ENCODE measurements at places on chromosomes 3 and 15.

DNA sequence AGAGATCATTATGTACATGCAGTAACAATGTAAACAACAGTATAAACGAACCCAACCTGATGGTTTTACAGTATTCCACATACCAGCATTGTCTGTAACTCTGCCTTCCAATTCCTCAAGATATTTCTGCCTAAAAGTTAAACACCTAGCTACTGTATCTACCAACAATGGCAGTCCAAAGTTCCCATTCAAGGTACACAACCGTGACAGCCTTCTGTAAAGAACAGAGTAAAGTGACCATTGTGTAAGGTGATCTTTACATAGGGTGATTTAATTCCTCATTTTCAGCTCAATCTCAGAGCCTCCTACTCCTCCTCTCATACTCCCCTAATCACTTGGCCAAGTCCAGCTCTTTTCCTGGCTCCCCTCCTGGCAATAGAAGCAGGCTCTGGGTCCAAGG is 10.4 kb downstream of the SECISBP2L start:
- no peak overlapping the region for H3K27ac ChIP-seq
- H3K27me3 ChIP-seq = no peaks in the 10 kb centered on the region
- peaks cover 13% of the 10 kb centered on the region for H3K4me1 ChIP-seq
- no peak for DNase-seq

- H3K4me3 ChIP-seq = no peak overlapping the region
- peaks cover 37% of the 10 kb centered on the region for H3K4me1 ChIP-seq
- peaks cover 7% of the 10 kb centered on the region for H3K27me3 ChIP-seq
- DNase-seq = no peak
- H3K27ac ChIP-seq = no peak overlapping the region
Observed at GRCh38 chr3:188719545-188719944, 452.2 kb upstream of the TPRG1 start.

DNA sequence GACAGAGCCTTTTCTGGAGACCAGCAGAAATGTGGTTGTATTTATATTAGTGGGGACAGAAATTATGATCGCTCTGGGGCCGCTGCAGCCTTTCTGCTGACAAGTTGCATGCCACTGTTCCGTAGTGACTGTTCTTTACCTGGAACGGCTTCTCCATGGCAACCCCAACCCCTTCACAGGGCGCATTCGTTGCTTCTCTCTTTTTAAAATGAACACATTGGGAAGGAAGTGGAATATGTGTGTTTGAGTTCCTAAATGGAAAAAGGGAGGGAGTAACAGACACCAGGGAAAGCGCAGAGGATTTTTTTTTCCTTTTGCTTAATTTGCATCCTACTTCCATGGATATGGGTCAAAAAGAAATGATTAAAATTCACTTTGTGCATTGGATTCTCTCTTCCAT is 482.0 kb upstream of the SUCLG2 start:
- peaks cover 2% of the 10 kb centered on the region for H3K36me3 ChIP-seq
- DNase-seq = no peak
- no peak overlapping the region for H3K4me3 ChIP-seq
- no peak overlapping the region for H3K27ac ChIP-seq
- H3K27me3 ChIP-seq = no peaks in the 10 kb centered on the region

DNA sequence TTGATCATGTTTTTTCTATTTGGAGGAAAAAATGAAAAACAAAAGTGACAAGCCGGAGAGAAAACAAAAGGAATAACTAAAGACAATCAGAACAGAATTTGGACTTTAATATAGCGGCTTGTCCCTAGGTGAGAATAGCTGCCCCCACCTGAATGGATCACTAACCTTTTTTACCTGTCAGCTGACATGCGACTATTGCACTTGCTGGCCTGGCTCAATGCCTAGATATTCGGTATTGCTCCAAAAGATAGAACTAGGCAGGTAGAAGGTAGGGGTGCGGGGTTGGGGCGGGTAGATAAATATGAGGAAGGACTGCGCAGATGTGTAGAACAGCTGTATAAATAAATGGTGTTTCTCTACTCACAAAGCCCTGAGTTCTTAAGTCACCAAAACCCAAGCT is 650 bp upstream of the MORC1 start:
- no peaks in the 10 kb centered on the region for H3K4me1 ChIP-seq
- no peak overlapping the region for H3K27ac ChIP-seq
- H3K36me3 ChIP-seq = peaks cover 2% of the 10 kb centered on the region
- no peak overlapping the region for H3K4me3 ChIP-seq

DNA sequence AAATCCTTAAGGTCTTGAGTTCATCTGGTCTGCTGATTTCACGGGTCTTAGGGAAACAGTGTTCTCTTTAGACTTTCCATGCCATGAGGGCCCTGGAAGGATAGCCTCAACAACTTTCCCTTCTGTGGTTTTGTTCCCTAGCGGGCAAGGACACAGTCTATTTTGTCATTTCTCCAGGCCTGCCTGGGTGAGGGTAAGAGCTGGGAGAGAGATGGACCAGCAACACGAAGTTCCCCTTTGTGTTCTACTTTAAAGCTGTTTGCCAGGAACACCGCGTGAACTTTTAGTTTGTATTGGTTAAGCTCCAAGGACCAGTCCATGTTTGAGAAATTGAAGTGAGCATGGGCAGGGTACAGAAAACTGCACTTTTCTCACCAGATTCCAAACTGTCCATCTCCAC is 20.9 kb downstream of the ST3GAL6 start:
- H3K4me1 ChIP-seq = peaks cover under 1% of the 10 kb centered on the region
- no peak overlapping the region for H3K4me3 ChIP-seq
- DNase-seq = no peak
- H3K27me3 ChIP-seq = peaks cover 7% of the 10 kb centered on the region
- no peaks in the 10 kb centered on the region for H3K36me3 ChIP-seq
- no peak overlapping the region for H3K27ac ChIP-seq

GRCh38 chr15:69824877-69825406 is 272.8 kb downstream of the TLE3 start:
- H3K27ac ChIP-seq = no peak overlapping the region
- H3K27me3 ChIP-seq = no peaks in the 10 kb centered on the region
- no peaks in the 10 kb centered on the region for H3K4me1 ChIP-seq
- no peaks in the 10 kb centered on the region for H3K36me3 ChIP-seq

DNA sequence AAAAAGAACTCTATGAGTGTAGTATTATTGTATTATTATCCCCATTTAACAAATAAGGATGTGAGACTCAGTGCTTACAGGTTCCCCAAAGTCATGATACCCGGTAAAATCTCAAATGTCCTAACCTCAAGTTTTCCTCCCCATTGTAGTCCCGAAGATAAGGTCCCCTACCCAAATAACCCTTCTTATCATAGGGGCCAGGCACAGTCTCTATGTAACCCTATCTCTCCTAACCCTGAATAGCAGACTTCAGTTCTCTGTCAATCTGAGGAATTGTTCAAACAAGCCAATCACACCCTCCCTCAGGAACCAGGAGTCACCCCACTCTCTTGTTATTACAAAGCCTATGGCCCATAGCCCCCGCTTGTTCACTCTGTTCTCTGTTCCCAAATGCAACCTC is 10.5 kb upstream of the SUSD5 start:
- no peaks in the 10 kb centered on the region for H3K36me3 ChIP-seq
- peaks cover 15% of the 10 kb centered on the region for H3K27me3 ChIP-seq
- H3K4me1 ChIP-seq = no peaks in the 10 kb centered on the region

GRCh38 chr3:54835701-54836100 is 92.2 kb downstream of the LRTM1 start:
- H3K27ac ChIP-seq = no peak overlapping the region
- H3K4me3 ChIP-seq = no peak overlapping the region
- H3K27me3 ChIP-seq = no peaks in the 10 kb centered on the region
- DNase-seq = no peak
- H3K36me3 ChIP-seq = no peaks in the 10 kb centered on the region
- H3K4me1 ChIP-seq = no peaks in the 10 kb centered on the region

DNA sequence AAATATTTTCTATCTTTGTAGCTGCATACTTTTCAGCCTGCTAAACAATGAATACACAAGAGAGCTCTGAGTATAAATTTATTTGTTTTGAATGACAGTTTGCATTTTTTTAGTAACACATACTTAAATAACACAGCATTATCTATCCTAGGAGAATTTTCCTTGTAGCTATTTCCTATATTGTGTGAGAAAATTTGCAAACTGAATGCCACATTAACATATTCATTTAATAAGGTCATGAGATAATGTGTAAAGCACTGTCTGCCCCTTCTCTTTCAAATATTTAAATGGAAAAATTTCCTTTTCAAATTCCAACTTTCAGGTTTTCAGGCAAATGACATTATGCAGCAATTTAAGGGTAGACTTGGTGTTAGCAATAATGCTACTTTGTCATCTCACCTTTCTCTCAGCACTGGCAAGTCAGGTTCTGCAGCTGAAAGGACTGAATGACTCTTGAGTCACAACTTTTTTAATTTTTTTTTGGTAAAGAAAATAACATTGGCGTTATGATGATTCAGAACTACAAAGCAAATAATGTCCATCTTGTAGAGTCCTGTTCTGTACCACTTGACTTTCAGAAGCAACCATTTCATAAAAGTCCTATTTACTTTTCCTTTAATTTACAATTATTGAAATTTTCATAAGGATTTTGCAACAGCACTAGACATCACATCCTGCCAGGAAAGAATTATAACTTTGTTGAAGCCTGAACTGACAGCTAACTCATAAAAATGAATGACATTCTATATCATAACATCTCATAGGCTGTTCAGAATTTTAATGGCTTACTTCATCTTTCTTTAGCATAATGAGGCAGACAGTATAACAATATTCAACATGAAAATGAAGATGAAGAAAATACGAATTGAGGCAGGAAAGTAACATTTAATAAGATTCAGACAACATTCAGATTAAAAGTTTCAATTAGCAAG is 681.6 kb upstream of the SEMA6D start:
- H3K4me3 ChIP-seq = no peak overlapping the region
- H3K36me3 ChIP-seq = no peaks in the 10 kb centered on the region
- no peaks in the 10 kb centered on the region for H3K27me3 ChIP-seq
- H3K27ac ChIP-seq = no peak overlapping the region
- H3K4me1 ChIP-seq = no peaks in the 10 kb centered on the region
- DNase-seq = no peak

DNA sequence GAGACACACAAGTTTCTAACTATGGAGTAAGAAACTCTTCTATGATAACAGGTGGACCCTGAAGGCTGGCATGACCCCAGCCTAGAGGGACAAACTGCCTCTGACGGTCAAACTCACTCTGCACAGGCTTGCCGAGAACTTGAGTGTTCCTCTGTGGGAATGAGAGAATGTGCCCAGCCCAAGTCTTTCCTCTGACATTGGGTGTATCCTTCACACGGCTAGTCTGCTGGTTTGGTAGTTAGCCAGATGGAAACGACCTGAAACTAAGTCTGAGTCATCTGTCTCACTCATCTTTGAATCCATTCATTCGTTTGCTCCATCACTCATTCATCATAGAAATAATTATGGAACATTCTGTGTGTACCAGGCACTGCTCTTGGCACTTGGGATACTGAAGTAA is 198.4 kb downstream of the ATP10A start:
- H3K36me3 ChIP-seq = no peaks in the 10 kb centered on the region
- peaks cover 11% of the 10 kb centered on the region for H3K27me3 ChIP-seq
- H3K4me3 ChIP-seq = no peak overlapping the region
- no peak for DNase-seq

DNA sequence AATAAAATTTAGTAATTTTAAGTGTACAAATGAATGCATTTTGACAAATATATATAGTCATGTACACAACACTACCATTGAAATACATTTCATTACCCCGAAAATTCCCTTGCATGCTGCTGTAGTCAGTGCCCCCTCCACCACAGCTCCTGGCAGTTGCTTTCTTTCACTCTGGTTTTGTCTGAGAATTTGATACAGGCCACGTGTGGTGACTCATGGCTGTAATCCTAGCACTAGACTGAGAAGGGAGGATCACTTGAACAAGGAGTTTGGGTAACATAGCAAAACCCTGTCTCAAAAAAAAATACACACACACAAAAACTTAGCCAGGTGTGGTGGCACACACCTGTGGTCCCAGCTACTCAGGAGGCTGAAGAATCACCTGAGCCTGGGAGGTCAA is 65.4 kb downstream of the TFRC start:
- H3K4me3 ChIP-seq = no peak overlapping the region
- peak; percentile 12 for DNase-seq
- H3K36me3 ChIP-seq = no peaks in the 10 kb centered on the region
- H3K4me1 ChIP-seq = peaks cover 2% of the 10 kb centered on the region
- H3K27me3 ChIP-seq = peaks cover 2% of the 10 kb centered on the region
- H3K27ac ChIP-seq = no peak overlapping the region

DNA sequence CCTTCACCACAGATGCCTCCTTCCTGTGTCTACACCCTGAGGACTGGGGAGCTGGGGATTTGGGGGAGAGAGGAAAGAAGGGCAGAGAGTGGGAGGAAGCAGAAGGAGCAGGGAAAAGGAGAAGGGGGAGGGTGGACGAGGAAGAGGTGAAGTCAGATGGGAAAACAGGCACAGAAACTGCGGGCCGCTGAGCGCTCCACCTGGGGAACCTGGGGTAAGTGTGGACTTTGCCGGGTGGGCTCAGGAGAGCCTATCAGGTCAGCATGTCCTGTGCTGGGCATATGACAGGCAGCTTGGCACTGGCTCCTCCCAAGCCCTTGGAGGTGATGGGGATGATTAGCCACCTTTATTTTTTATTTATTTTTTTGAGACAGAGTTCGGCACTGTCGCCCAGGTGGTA is 62.6 kb downstream of the CORO2B start:
- H3K27me3 ChIP-seq = peaks cover 2% of the 10 kb centered on the region
- no peak overlapping the region for H3K4me3 ChIP-seq
- no peaks in the 10 kb centered on the region for H3K4me1 ChIP-seq
- H3K27ac ChIP-seq = no peak overlapping the region

- H3K4me1 ChIP-seq = no peaks in the 10 kb centered on the region
- no peak overlapping the region for H3K27ac ChIP-seq
- no peak overlapping the region for H3K4me3 ChIP-seq
- no peak for DNase-seq
Observed at GRCh38 chr3:110470310-110470709, 601.3 kb upstream of the NECTIN3 start.

DNA sequence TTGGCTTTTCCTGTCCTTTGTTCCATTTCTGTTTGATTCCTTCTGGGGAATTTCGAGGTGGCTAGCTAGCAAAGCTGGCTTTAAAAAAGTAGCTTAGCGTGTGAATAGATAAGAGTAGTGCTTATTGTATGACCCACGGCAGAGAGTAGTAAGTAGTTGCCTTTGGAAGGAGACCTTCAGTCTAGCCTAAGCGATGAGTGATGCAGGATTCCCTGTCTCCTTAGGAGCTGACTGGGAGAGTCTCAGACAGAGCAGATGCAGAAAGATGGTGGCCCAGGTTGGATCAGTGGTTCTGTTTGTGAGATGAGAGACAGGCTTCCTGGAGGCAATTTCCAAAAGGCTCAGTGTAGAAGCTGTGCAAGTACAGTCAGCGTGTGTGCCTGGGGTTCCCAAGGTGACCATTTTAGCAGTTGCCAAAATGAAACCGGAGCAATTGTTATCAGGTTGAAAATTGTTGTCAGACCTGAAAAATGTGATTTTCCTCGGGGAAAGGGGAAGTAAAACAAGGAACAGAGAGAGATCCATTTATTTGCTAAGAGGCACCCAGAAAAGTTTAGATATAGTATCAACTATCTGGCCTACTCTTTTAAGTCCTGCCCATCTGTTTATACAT is 681 bp upstream of the IL5RA start:
- H3K27me3 ChIP-seq = no peaks in the 10 kb centered on the region

- H3K4me3 ChIP-seq = no peak overlapping the region
- no peaks in the 10 kb centered on the region for H3K27me3 ChIP-seq
- peak overlapping the region; percentile 38 for H3K27ac ChIP-seq
Observed at GRCh38 chr3:11300970-11301369, 28.8 kb downstream of the ATG7 start.

GRCh38 chr3:63992516-63993209 is 30.6 kb downstream of the PSMD6 start:
- H3K36me3 ChIP-seq = peaks cover 66% of the 10 kb centered on the region
- no peak overlapping the region for H3K4me3 ChIP-seq
- H3K27ac ChIP-seq = peak overlapping the region; percentile 34
- no peak for DNase-seq
- no peaks in the 10 kb centered on the region for H3K27me3 ChIP-seq

GRCh38 chr3:42188376-42188775 is 77.6 kb downstream of the CCK start:
- H3K4me3 ChIP-seq = no peak overlapping the region
- H3K4me1 ChIP-seq = peaks cover 9% of the 10 kb centered on the region
- no peaks in the 10 kb centered on the region for H3K27me3 ChIP-seq
- H3K36me3 ChIP-seq = no peaks in the 10 kb centered on the region

All from activated CD4-positive, alpha-beta T cell treated with anti-CD3 and anti-CD28 coated beads for 36 hours (primary cell).